Activated CD8-positive, alpha-beta memory T cell treated with anti-CD3 and anti-CD28 coated beads for 1 hour (primary cell): ENCODE measurements at places on chromosomes 4 and X.

DNA sequence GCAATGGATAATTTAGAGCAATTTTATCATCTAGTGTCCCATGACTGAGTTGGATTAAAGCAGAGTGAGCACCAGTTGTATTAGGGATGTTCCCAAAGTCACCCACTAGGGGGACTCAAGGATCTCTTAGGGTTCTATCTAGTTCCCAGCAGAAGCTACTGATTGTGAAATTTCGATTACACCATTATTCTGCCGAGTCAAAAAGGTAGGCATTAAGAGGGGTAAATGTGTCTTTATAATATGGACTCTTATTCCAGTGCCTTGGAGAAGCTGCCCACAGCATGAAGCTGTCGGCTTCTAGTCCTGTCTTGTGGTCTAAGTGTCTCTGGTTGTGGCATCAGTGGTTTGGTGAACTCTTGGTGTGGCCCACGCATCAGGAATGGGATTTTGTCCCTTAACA lies 53.3 kb downstream of the RGS12 start:
- DNase-seq = no peak

DNA sequence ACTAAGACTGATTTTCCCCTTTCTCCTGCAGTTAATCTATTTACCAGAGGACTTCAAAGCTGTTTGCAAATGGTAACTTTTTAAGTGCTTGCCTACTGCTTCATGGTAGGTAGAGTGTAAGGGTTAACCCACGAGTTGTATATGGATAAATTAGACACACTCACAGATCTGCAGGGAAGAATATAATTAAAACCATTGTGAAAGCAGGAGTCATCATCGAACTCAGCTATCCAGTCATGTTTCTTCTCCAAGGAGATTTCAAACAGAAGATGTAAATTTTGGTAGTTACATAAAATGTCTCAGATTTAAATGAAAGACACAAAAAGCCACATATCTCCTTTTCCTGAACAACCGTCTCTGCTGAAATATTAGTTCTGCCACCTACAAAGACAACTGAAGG lies 549 bp upstream of the XG start:
- DNase-seq = no peak

DNA sequence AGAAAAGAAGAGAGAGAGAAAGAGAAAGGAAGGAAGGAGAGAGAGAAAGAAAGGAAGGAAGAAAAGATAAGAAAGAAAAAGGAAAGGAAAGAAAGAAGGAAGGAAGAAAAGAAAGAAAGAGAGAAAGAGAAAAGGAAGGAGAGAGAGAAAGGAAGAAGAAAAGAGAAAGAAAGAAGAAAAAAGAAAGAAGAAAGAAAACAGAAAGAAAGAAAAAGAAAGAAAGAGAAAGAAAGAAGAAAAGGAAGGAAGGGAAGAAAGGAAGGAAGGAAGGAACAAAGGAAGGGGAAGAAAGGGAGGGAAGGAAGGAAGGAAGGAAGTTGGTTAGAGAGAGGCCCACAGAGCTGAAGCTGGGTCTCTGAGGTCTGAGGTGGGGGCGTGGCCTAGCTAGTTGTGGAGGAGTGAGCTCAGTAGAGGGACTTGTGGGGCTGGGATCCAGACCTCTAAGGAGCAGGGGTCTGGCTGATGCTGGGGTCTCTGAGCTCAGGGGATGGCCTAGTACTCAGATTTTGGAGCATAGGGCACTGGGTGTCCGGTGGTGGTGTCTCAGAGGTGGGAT lies 27.1 kb upstream of the PDZD4 start:
- DNase-seq = no peak

DNA sequence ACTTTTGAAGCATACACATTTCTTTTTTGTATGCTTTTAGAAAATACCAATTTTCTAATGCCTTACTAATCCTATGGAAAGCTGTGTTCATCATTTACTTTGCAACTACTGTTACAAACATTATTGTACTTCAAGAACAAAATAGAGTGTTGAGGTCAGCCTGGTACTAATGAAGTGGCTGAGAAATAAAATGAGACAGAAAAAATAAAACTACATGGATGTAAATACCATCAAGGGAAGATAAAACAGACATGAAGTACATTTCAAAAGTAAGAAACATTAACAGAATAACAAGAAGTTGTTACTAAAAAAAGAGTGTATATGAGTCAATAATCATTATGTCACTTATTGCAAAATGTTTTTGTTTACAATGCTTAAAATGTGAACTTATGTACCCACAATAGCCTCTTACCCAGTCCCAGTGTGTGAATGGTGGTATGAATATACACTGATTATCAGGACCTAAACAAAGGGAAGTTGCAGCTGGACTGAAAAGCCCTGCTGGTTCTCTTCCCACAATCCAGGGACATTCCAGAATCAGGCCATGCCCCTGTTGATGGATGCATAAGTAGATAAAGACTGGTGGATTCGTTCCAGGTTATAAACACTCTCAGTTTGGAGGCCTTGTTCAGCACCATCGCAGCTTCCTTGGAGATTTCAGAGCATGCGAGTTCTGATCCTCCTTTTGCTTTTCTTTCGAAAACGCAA lies 2.4 kb upstream of the CSN3 start:
- no peak for DNase-seq
